ENCODE measurements at places on chromosomes 6 and 20.

DNA sequence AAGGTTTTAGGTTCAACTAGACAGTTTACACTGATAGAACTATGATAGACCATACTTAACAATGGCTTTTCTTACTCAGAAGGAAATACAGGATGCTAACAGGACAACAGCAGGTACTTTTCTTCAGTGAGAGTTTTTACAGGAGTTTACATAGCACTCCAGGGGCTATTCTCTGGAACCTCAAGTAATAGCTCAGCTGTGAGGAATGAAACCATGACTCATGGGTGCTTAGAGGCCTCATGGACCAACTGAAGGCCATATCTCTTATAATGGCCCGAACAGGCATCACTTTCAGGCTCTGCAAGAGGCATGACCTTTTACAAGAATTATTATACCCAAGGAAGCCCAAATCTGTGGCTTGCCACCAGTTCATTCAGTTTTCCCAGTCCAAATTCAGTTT, 31.8 kb downstream of the TREML1 start:
- no peak for DNase-seq

GRCh38 chr20:62685781-62686555, 22.7 kb upstream of the NTSR1 start:
- DNase-seq = peak; percentile 79

GRCh38 chr6:138575257-138575656, 76.0 kb upstream of the NHSL1 start:
- DNase-seq = no peak

DNA sequence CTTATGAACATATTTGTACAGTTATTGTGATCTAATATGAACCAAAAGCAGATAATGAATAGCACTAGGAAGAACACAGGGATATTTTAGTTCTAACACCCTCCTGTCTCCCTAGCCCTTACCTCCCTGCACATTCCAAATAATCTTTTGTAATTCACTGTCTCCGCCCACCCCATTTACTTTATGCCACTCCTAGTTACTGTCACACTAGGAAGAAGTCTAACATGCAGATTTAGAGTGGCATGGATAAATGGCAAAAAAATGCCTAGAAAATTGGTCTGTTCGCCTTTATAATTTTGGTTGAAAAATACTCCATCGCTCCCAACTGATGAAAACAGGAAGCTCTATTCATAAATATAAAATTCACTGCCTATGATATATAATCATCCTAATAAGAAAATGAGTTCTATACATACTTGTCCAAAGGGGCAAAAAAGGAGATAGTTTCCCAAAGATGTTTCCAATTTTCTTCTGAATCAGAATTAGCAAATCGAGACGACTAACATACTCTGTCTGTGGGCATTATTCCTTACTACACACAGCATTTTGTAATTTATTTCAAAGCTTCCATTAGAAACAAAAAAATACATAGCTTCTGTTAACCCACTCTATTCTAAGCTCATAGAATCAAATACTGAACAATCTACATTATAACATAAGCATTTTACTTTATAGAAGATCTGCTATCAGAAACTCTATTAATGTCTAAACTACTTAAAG, 1.3 kb upstream of the RUNX2 start:
- DNase-seq = no peak

DNA sequence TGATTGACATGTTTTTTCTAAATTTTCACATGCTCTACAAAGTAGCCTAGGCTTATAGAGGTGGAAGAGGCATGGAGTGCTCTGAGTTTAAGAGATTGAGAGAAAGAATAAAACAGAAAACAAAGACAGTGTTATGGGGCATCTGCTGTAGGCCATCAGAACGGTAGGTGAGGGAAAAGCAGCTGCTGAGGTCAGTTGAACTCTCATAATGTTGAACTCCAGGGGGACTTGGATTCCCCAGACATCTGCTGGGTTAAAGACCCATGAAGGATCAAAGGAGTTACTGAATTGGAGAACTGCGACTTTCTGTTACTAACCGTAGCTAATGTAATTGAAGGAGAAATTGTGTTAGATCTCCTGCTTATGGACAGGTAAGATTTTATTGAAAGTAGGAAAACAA, 333.9 kb downstream of the TFAP2B start:
- no peak for DNase-seq

- no peak for DNase-seq
These were observed 114.3 kb upstream of the F13A1 start for GRCh38 chr6:6434723-6435122.

GRCh38 chr20:37315021-37315451, 25.6 kb downstream of the MANBAL start:
- peak; percentile 85 for DNase-seq

DNA sequence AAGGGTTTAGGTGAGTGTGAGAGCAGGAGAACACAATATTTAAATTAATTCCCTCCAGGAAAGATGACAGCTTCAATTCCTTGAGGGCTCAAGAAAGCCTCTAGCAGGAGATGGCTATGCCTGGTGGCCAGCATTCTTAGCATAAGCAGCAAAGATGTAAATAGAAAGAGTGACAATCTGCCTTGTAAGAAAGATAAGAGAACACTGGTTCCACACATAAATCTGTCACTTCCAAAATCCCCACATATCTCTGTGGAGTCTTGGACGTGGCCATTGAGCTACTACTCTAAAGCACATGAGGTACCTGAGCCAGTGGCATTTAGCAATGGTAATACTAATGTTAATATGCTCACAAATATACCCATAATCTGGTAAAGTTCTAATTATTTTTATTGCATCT, 29.2 kb downstream of the DEFB114 start:
- DNase-seq = no peak

DNA sequence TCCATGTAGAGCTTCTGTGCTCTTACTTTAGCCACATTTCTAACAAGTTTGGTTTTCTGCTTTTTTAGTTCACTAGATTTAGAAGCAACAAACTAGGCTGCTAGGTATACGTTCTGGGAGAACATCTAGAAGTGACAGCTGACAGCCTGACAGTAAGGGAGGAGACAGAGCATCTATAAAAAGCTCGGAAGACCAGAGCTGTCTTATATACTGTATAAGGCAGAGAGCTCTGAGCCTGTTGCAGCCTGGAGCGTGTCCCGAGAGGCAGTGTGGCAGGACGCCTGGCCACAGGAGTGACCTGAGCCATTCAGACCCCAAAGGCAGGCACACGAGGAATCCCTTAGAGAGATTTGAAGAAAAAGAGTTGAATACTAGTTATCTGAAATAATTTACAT, 24.6 kb downstream of the PPP1R14C start:
- DNase-seq = no peak

- DNase-seq = peak; percentile 9
These were observed 12.7 kb upstream of the APMAP start for GRCh38 chr20:25005220-25005619.

DNA sequence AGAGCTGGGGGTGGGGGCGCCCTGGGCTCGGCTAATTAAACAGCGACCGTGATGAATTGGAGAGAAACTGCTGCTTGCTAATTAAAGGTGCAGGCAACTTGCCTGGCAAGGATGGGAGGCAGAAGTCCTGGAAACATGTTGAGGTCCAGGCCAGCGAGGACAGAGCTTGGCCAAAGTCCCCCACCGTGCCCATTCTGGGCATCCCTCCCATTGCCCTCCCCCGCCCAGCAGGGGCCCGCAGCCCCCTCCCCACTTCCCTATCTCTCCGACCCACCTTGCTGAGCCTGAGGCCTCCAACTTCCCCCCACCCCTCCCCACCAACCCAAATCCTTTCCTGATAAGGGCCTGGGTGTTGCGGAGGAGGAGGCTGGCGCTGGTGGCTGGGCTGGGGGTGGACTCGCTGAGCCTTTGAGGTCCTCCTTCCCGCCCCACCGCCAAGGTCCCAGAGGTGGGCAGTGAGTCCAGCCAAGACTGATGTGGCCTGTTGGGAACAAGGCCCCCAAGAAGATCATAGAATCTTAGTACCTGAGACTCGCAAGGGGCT, 23.3 kb downstream of the C20orf203 start:
- DNase-seq = no peak

DNA sequence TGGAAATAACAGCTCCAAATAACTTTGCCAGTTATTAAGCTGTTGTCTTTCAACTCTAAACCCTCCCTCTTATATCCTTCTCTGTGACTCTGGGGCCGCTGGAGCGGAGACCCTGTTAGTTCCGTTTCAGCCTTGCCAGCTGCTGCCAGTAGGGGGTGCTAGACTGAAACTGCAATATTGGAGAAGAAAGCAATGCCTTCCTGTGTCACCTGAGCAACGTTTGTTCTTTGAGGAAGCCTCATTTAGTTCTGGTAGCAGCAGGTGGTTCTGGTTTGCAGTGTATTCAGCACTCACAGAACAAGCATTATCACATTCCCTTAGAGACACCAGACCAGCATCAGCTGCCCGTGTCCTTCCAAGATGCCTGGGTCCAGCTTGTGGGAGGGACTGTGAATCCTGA, 22.9 kb upstream of the JAG1 start:
- DNase-seq = no peak

DNA sequence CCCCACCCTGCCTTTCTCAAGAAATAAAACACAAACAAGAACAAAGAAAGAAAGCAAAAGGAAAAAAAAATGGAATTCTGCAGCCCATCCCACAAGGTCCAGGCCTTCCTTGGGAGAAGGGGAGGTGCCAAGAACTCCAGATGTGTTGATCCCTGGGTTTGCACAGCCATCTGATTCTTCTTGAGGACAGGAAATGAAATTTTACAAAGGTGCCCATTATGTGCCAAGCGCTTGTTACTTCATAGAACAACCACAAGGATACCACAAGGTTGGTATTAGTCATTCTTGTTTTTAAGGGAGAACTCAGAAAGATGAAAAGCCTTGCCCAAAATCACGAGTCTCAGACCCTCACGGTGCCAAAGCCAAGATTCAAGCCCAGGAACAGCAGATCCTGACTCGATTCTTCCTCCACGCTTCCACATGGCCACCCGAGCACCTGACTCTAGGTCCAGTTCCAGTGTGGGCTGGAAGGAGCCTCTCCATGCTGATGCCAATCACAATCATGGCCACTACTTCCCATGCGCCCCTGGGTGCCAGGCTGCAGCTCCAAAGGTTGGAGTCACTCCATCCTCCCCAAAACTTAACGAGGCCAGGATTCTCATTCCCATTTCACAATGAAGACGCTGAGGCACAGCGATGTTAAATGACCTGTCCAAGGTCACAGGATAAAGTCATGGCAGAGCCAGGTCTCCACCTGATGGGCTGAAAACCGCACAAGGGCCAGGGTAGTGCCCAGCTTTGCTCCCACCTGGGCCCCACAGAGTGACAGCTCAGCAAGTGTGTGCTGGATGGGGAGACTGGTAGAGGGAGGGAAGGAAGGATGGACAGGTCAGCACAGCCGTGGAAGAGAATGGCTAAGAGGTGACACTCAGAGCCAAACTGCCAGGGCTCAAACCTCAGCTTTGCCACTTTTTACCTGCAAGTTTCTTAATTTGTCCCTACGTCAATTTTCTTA, 66.7 kb upstream of the TOP1 start:
- no peak for DNase-seq

DNA sequence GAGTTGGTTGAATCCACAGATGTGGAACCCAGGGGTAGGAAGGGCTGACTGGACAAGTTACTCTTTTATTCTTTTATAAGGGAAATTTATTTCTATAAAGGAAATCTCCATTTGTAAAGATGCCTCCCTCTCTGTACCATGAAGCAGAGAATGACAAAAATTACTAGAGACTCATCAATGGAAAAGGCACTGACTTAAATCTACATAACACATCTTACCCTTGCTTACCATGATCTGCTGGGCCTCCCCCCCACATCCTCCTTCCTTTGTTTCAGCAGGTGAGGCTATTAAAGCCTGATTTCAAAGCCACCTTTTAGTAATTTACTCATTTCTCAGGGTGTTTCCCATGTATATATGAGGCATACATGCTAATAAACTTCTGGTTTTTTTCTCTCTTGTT, 130.2 kb upstream of the HDDC2 start:
- DNase-seq = no peak

DNA sequence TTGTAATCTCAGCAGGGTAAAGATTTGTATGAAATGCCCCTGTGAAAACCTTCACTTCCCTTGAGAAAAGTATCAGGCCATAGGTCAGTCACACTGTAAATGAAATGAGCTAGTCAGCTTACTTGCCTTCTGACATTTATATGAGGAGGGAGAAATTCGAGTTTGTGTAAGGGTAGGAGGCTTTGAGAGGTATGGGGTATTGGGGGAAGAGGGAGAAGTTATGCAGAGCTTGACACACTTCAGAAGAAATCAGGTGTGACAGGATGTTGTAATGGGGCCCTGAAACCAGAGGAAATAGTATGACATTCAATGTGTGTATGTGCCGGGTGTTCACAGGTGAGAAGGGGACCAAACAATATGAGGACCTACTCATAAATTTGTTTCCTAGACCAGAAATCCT, 64.2 kb upstream of the CCN6 start:
- DNase-seq = no peak

GRCh38 chr6:132750455-132751248, 7.1 kb downstream of the VNN2 start:
- no peak for DNase-seq

GRCh38 chr6:167661552-167662044, 165.1 kb upstream of the AFDN start:
- DNase-seq = no peak

- DNase-seq = no peak
These were observed 238.2 kb downstream of the GMDS start for GRCh38 chr6:2007165-2007564.

DNA sequence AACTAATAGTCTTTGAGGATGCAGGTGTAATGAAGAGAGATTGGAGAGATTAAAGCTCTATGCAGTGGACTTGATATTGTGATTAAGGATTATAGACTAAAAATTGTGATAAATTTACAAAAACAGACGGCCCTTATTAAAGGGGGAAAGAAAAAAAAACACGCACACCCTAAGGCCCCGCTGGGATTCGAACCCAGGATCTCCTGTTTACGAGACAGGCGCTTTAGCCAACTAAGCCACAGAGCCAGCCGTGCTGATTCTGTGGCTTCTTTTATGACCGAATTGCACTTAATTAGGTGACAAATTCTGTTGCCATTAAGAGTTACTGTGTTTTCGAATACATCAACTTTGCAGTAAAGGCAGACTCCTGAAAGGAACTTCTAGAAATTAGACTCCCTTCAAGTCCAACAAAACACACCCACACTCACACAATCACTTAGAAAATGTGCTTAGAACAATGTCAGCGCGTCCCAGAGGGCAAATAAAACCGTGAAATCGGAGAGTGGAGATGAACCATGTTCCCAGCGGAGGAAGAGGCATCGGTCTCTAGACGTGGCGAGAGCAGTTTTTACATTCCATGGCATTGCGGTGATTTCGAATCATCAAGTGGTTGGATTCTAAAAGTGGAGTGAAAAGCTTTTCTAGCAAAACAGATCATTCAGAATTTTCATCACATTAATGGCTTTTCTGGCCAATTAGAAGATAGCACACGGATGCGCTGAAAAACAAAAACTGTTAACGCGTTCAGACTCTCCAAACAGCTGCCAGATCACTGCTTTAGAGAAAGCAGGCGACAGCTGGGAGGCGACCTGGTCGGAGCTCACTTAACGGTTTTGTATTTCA, 122.6 kb downstream of the GPX5 start:
- DNase-seq = no peak

All from aorta (tissue), 5 donors.